ENCODE measurements at places on chromosomes 6 and 20.
A peak's percentile ranks its signal among the peaks of the same experiment; 100 is the strongest.

- no peak for DNase-seq
These were observed 58.7 kb downstream of the VEGFA start for GRCh38 chr6:43828711-43829110.

DNA sequence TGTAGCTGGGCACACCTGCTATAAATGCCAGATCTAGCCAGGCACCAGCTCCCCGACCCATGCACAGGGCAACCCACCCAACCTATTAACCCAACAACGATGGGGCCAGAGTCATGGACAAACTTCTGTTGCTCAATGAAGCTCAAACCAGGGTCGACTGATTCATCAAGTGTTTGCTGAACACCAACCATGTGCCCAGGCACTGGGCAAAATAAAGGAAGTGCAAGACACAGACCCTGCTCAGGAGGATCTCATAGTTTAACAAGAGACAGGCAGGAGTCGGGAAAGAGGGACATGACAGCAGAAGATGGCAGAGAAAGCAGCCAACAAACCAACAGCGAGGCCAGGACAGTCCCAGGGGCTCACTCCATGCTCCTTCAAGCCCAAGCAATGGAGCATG lies 18.8 kb downstream of the KCNK5 start:
- DNase-seq, result peak; percentile 65

- no peak for DNase-seq
These were observed 8.4 kb upstream of the ZSWIM1 start for GRCh38 chr20:45872626-45873025.

DNA sequence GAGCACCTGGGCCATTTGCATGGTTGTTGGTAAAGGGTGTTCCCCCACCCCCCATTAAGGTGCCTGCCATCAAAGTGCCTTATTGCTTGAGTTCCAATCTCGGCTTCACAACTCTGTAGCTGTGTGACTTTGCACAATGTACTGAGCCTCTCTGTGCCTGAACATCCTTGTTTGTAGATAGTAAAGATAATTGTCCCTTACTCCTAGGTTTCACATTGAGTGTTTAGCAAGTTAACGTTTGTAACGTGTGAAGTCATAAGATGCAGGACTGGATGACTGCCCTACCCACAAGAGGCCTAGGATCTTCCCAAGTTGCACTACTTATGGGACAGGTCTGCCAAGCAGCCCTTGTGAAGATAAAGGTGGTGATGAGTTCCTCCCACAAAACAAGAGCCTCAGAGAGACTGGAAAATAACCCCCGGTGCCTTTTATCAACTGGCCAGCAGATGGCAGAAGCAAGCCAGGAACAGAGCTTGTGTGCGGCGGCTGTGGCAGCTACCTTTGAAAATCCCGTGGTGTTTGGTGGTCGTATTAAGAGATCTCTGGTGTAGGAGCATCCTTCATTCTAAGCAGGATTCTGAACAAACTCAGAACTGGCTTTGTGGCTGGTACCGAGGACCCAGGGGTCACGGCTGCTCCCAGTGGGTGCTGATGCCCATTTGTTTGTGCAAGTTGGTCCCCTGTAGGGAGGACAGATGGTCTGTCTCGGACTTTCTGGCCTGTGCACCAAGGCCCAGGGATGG lies 99.1 kb downstream of the CDH26 start:
- DNase-seq, result peak; percentile 78

DNA sequence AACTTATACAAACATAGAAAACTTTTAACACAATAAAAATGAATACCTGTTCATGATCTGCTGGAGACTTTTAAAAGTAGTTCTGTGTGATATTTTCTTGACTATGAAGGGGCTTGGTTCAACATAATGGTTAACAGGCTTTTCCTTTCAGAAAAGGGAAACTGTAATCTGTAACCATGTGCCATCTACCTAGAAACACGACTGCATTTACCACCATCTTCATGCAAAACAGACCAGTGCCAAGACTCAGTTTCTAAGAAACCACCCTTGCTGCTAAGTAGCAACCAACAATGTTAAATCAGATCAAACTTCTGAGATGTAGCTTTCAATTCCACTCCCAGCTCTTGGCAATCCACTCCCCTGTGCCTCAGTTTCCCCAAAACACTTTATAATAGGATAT lies 15.7 kb downstream of the STAU1 start:
- no peak for DNase-seq

- DNase-seq, result no peak
These were observed 34.9 kb upstream of the UTRN start for GRCh38 chr6:144250276-144250675.

DNA sequence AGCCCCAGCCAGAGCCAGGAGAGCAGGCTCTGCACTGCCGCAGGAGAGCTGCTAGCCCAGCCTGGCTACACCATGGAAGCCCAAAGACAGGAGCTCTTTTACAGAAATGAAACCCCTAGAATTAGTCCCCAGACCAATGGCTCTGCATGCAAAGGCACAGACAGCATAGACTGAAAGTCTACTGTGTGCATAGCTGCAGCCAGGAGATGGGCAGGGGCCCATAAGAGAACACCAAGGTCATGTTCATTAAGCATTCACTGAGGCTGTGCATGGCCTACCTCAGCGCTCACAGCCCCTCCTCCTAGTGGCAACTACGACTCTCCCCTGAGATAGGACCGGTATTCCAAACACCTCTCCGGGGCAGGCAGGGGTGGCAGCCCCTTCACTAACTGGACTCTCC lies 34.9 kb downstream of the SNX5 start:
- no peak for DNase-seq

DNA sequence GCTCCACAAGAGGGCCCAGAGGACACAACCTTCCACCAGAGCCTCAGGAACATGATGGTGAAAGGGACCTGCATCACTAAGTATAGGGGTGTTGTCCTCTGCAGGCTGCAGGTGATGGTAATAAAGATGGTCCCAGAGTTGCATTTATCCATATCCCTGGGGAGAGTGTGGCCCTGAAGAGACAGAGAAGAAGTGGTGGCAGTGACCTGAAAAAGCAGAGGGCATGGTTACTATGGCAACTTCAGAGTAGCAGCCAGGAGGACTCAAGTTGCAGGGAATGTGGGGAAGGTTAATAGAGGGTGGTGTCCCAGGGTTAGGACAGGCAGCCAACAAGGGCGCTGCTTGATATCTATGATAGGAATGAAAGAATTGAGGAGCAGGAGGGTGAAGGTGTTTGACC lies 57.1 kb downstream of the HLA-A start:
- no peak for DNase-seq

- no peak for DNase-seq
These were observed 81.2 kb upstream of the PHACTR1 start for GRCh38 chr6:12635375-12635774.

DNA sequence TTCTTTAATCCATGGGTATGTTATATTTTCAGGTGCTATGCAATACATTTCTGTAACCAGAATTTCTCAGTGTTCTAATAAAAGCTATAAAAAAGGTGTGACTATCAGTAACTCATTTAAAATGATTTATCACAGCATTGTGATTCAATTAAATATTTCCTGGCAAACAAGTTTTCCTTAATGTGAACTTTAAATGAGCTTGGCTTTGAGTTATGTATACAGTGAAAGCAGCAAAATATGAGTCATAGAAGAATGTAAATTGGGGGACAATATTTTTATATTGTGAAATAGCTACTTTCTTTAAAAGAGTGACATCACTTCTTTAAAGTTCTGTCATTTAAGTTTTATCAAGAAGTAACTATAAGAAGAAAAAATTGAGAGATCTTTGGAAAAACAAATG lies 484.9 kb upstream of the MAN1A1 start:
- DNase-seq, result no peak

DNA sequence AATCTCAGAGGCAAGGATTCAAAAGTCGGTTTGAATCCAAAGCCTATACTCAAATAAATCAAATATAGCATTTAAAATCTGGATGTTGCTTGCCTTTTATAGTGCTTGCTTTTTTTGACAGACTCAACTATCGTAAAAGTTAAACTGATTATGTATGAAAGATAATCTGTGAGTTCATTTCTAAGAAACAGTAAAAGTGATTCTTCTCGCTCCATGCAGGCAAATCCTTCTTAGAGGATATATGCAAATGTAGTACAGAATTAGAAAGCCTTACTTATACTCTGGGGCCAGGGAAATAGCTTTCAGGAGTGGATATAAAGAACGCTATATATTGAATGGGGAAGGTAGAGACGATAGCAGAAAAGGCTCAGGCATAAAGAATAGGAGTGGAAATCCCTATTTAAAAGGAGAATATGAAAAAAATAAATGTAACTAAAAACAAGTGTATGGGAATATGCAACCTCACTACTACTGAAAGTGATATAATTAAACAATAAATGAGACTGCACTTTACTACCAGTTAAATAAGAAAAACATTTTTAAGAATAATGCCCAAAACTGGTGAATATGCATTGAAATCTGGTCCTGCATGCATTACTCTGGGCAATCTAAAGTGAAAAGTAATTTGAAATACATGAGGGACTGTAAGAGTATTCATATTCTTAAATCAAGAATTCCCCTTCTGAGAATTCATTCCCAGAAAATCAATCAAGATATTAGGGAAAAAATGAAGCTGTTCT lies 361.8 kb upstream of the PLCB4 start:
- DNase-seq, result no peak

GRCh38 chr6:146113084-146113623 lies 84.3 kb downstream of the GRM1 start:
- DNase-seq, result no peak

- DNase-seq, result no peak
These were observed 34.9 kb upstream of the MAN1A1 start for GRCh38 chr6:119384444-119384843.

DNA sequence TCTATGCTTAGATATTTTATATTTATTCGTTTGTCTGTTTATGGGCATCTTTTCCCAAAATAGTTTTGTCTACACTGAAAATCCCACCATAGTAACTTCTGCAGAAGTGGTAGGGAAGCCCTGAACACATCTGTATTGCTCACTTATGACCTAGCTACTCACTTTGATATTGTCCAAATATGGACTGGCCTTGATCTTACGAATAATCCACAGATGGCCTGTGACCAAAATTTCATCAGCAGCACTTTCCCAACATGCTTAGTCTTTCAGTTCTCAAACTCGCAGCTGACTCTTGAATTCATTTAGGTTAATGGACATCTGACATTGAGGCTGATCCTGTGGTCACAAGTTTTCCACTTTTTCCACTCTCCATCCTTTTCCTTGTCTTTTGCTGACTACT lies 80.8 kb upstream of the BEND3 start:
- DNase-seq, result no peak

- DNase-seq, result no peak
These were observed 10.1 kb upstream of the RTF2 start for GRCh38 chr20:56458206-56458821.

- DNase-seq, result no peak
These were observed 35.1 kb upstream of the SRPK1 start for GRCh38 chr6:35955970-35956369.

GRCh38 chr6:130111031-130111430 lies 92.7 kb downstream of the L3MBTL3 start:
- DNase-seq, result no peak
